Activated naive CD4-positive, alpha-beta T cell (primary cell): ENCODE measurements at places on chromosomes 5 and 9.
A peak's percentile ranks its signal among the peaks of the same experiment; 100 is the strongest.

GRCh38 chr5:33470544-33470943 is 29.8 kb downstream of the TARS1 start:
- no peak for DNase-seq

- DNase-seq, result peak; percentile 24
Observed at GRCh38 chr5:150778517-150779396, at the start of gene SMIM3. Gene SMIM3, plus strand, starts transcription at chr5:150778757. Its CDS starts 16,684 bp downstream, at chr5:150795441.

- no peak for DNase-seq
Observed at GRCh38 chr5:78215972-78216371, 78.5 kb downstream of the AP3B1 start.

DNA sequence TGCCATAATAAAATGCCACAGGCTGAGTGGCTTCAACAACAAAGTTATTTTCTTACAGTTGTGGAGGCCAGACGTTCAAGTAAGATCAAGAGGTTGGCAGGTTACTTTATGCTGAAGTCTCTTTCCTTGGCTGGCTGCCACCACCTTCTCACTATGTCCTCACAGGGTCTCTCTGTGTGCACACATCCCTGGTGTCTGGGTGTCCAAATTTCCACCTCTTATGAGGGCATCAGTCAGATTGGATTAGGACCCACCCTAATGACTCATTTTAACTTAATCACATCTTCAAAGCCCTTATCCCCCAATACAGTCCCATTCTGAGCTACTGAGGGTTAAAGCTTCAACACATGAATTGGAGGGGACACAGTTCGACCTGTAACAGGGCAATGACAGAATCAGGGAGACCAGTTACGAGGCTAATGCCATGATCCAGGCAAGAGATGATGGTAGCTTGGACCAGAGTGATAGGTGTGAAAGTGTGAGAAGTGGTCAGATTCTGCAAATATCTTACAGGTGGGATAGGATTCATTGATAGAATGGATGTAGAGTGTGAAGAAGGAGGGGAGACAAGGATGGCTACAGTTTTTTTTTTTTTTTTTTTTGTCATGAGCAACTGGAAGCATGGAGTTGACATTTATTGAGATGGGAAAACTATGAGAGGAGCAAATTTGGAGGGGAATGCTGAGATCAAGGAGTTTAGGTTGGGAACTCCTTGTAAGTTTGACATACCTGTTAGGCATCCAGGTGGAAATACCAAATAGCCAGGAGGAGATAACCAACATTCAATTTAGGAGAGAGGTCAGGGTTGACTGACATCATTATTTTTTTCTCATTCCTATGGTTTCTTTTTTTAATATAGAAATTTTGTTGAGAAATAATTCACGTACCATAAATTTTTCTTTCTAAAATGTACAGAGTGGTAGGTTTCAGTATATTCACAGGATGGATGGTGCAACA is 39.6 kb upstream of the FGF1 start:
- DNase-seq, result no peak

DNA sequence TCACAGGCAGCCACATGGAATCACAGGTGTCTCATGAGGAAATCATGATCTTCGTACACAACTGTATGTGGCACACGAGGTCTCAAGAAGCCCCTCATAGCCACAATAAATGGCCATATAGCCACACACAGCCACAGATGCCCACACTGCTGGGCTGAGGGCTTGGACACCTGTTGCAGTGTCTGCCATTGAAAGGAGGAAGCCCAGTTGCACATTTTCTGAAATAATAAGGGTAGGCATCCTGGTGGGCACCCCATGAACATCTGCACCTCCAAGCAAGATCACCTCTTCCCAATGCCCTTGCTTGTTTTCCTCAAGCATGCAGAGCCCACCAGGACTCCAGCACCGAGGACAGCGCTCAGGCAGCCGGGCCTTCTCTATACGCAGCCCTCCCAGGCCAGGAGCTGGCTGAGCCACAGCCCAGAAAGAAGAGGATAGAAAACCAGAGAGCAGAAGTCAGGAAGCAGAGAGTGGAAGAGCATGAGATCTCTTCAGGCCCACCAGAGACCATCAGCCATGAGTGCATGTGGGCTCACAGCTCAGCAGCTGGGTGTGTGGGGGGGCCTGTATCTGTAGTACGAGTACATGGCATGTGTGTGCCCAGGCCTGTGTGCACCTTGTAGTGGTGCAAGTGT is 1.0 kb upstream of the ACSL6 start:
- no peak for DNase-seq

DNA sequence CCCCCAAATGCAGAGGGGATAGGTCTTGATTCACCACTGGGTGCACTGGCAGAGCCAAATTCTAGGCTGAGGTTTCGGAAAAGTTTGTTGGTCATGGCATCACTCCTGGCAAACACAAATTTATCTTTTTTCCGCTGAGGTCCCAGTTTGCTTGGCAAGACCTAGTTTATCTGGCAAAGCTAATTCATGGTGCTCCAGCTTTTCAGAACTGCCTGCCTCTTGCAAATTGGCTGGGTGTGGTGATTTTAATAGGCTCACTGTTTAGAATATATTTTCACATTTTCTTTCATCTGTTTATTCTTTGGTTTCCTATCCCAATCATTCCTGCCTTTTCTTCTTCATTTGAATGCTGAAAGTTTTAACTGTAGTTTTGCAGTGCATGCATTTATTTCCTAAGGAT is 50.5 kb upstream of the MAMDC2 start:
- DNase-seq, result no peak

DNA sequence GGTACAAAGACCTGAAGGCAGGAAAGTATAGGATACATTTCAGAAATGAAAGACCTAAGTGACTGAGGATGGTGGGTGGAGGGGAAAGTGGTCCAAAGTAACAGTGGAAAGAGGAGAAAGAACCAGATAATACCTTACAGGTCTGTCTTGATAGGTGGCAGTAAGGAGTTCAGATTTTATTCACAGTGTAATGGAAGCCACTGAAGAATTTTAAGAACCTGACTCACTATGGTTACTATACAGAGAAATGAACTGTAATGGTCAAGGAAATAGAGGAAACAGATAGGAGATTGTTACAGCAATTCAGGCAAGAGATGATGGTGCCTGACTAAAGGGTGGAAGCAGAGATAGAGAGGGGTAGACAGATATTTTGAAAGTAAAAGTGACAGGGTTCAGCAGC is 46.5 kb downstream of the EPB41L4A start:
- no peak for DNase-seq
